ENCODE measurements at places on chromosomes 11 and 22.

DNA sequence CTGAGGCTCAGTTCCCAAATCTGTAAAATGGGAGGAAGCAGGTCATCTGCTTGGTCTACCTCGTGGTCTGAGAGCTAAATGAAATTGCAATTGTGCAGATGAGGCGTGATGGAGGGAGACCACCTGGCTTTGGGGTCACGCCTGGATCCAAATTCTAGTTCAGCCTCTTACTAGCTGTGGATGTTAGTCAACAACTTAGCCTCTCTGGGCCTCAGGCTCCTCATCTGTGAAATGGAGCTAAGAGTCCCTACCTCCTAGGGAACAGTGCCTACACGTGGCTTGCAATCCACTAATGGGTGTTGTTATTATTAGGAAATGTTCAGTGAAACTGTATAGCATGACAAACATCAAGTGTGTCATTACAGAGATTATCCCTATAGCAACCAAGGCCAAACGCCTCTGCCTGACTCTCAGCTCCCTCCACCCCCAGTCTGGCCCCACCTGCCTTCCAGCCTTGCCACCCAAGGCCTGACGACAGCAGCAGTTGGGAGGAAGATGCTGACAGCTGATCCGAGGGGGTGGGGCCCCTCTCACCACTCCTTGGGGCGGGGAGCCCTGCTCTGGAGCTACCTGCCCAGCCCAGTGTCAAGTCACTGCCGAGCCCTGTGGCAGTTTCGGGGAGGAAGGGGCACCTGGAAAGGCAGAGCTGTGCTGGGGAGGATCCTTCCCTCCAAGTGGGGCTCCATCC is 1.7 kb upstream of the RHOD start:
- DNase-seq: no peak

DNA sequence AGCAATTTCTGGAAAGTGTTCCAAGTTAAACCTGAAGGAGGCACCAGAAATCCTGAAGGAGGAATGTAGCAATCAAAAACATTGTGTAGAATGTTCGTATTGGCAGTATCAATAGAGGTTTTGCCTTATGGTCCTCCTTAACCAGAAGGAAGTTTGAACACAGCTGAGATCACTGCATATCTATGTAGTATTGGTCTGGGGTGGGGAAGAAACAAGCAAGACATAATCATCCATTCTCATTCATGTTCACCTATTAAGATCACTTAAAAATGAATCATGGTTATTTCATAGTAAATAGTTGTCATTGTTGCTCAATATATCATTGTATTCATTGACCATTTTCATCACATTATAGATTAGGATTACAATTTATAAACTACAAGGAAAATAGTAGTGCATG is 160.5 kb downstream of the DDX10 start:
- DNase-seq: no peak

DNA sequence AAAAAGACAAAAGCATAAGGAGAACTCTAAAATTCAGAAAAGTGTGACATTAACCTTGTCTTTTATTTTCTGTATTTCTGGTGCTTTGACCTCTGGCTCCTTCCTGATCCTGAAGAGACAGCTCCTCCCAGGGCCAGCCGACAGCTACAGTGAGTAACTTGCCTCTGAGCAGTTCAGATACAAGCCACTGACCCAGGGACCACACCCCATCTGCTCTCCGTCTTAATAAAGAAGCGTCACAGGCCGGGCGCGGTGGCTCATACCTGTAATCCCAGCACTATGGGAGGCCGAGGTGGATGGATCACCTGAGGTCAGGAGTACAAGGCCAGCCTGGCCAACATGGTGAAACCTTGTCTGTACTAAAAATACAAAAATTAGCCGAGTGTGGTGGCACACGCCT is 6.5 kb downstream of the MLC1 start:
- no peak for DNase-seq

DNA sequence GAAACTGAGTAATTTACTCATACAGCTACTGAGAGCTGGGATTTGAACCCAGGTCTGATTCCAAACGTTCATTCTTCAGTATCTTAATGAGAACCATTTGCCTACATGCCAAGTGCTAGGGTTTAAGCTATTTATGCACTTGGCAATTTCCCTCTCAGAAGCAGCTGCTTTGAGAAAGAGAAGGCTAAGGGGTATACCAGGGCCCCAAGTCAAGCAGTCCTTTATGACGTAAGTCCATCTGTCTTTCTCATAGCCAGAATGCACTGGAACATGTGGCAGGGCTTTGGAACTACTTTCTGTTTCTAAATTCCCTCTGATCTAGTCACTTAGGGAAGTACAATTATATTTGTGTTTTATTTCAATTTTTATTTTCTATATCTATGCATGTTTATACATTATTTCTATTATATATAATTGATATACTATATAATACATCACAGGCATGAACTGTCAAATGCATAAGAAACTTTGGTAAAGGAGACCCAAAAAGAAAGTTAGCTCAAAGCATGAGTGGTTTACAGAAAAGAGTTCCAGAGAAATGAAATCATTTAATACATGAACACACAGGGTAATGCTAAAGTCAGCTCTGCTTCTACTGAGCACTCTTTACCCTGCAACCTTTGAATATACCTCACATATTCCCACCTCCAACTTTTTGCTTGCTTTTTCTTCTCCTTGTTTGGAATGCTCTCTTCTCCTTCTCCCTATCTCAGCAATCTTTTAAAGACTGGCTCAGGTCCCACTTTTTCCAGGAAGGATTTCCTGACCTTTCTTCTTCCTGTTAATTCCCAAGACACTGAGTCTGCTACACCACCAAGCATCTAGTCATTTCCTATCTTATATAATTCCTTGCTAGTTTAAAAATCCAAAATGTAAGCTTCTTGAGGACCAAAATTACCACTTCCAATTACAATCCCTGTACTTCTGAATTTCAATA is 80.5 kb upstream of the GDPD4 start:
- no peak for DNase-seq

GRCh38 chr11:57763568-57763967 is 2.0 kb downstream of the CTNND1 start:
- no peak for DNase-seq

DNA sequence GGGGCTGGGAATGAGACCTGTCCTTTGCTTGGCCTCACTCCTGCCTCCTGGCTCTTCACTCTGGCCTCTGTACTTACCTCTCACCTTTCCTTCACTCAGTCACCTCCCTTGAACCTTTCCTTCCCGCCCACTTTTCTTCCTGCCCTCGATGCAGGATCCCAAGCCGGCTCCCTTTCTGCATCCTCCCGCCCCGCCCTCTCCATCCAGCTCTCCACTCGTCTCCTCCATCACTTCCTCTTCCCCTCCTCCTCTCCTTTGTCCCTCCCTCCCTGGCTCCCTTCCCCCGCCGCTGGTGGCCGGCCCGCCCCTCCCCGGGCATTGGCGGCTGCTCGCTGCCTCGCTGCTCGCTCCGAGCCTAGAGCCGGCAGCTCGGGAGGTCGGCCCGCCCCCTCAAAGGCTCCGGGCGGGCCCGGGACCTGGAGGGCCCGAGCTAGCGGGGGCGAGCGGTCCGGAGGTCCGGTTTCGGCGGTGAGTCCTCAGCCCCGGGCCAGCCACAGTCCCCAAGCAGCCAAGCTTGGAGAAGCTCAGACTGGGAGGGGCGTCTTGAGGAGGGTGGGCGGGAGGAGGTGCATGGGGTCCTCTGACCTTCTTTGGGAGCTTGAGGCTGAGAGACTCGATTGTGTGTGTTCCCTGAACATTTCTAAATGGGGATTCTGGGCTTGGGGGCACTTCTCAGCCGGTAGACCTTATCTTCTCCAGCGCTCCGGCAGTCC is 13.8 kb downstream of the PHLDB1 start:
- peak; percentile 60 for DNase-seq

- no peak for DNase-seq
Measured at GRCh38 chr11:118229274-118229847, 4.5 kb upstream of the JAML start.

DNA sequence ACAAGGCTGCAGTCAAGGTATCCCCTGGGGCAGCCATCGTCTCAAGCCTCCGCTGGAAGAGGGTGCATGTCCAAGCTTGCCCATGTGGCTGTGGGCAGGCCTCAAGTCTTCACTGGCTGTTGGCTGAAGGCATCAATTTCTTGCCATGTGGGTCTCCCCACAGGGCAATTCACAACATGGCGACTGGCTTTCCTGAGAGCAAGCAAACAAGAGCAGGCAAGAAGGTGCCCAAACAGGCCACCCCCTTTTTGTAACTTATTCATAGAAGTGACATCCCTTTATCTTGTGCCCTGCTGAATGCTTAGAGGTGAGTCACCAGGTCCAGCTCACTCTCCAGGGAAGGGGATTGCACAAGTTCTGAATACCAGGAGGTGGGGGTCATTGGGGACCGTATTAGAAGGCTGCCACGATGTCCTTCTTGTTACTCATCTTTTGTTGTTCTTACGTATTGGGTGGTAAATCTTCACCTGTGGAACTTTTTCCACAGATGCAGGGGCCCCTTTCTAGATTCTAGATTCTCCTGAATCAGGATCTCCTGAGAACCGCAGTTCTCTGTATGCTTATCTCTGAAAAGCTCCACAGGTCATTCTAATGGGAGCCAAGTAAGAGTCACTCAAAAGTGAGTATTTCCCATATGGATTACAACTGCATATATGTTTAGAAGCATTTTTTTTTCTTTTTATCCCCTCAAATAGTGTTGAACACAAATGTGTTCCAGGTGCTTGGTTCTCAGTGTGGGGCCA is 44.2 kb upstream of the MICAL2 start:
- no peak for DNase-seq

GRCh38 chr22:23691748-23692423 is 1.1 kb downstream of the RGL4 start:
- DNase-seq: no peak

GRCh38 chr11:60155931-60156330 is 27.0 kb downstream of the MS4A6A start:
- no peak for DNase-seq

GRCh38 chr11:65882120-65883057 is 2.8 kb downstream of the CTSW start:
- DNase-seq: no peak

- DNase-seq: no peak
Measured at GRCh38 chr22:30434843-30435242, 9.3 kb downstream of the MTFP1 start.

GRCh38 chr11:8252388-8252787 is 11.3 kb downstream of the LMO1 start:
- no peak for DNase-seq

DNA sequence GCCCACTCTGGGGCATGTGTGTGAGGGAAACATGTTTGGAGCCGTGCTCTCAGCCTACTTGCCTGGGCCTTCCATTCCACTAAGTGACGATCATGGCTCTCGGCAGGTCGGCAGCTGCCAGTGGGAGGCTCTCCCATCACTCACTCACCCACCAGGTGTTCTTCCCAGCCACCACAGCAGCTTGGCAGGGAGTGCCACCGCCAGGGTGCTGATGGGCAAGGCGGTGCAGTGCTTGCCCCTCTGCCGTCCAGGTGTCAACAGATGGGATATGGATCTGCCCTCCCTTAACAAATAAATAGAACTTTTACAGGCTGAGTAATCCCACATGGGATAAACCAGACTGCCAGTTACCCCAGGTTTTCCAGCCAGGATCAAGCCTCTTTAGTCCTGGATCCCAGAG is 205.5 kb upstream of the TMEM45B start:
- DNase-seq: no peak

DNA sequence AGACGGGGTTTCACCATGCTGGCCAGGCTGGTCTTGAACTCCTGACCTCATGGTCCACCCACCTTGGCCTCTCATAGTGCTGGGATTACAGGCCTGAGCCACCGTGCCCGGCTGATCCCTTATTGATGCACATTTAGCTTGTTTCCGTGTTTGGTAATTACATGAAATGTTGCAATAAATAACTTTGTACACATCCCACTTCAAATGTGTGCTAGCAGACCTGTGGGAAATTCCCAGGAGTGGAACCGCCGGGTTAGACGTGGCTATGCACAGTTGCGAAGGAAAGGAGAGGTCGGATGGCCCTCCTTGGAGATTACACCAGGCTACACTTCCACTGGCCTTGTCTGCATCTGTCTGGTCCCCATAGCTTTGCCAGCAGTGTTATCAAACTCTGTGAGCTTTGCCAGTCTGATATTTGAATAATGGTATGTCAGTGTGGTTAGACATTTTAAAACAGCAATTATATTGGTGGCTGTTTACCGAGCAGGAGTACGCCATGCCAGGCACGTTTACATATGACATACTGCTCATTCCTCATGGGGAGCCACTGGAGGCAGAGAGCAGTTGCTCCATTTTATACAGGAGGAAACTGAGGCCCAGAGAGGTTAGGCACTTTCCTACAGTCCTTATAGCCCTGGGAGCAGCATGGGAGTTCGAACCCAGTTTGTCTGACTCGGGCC is 27.2 kb upstream of the SYT7 start:
- DNase-seq: no peak

GRCh38 chr11:19218786-19219460 is 17.1 kb upstream of the CSRP3 start:
- DNase-seq: no peak

GRCh38 chr11:112644410-112645131 is 316.6 kb upstream of the NCAM1 start:
- DNase-seq: no peak

GRCh38 chr11:57946628-57947027 is 77.1 kb upstream of the OR9Q1 start:
- DNase-seq: no peak

- no peak for DNase-seq
Measured at GRCh38 chr11:133947321-133947756, 9.4 kb downstream of the IGSF9B start.

- no peak for DNase-seq
Measured at GRCh38 chr11:108757630-108758029, 92.8 kb downstream of the DDX10 start.

GRCh38 chr11:14315130-14315529 is 43.9 kb downstream of the RRAS2 start:
- no peak for DNase-seq

- DNase-seq: no peak
Measured at GRCh38 chr11:78967811-78968210, 393.1 kb upstream of the NARS2 start.

- no peak for DNase-seq
Measured at GRCh38 chr22:23059284-23059948, 10.9 kb upstream of the GNAZ start.

- no peak for DNase-seq
Measured at GRCh38 chr22:18991821-18992442, 55.8 kb upstream of the PRODH start.

Data from NCI-H1048 (cell line).